ENCODE measurements at places on chromosomes 3 and 15.

DNA sequence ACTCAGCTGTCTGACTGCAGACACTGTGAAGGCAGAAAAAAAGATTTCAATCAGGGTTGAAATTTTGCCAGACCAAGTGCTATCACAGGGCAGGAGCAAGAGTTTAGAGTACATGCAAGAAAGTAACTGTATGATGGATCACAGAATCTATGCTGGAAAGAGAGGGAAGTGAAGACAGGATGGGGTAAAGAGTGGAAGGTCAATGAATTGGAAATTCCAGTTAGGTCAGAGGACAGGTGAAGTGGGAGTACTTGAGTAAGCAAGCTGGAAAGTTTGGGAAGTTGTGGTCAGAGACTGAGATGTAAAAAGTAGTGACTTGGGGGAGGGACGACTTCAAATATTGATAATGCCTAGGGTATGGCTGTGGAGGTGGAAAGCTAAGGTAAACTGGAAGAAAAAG is 7.2 kb downstream of the SPG11 start:
- no peak for DNase-seq

DNA sequence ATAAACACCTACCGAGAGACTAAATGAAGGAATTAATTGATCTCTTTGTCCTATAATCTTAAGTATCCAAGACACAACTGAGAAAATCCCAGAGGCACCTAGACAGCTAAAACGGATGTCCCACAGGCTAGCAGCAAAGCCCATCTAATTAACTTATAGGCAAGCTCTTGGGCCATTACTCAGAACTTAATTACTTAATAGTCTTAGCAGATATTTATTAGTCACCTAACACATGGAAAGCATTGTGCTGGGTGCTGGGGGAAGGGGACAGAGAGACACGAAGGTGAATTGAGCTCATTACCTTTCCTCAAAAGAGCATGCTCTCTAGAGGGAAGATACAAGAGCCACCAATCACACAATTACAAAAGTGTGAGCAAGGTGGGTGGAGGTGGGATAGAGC is 189.8 kb upstream of the PROK2 start:
- DNase-seq = no peak

DNA sequence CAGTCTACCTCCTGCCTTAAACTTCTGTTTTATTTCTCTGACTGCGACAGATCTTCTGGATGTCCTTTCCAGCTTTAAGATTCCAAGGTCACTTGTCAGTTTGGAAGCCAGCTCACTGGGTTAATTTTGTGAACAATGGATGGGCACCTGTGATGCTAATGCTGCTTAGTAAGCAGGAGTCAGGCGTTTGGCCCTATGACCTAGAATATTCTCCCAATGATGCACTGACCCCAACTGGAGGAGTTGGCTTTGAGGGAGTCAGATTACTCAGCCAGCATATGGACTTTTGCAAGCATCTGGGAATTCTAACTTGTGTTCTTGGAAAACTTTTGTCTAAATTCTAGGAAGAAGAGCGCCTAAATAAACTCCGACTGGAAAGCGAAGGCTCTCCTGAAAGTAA is 28.1 kb downstream of the HACD3 start:
- DNase-seq = no peak

DNA sequence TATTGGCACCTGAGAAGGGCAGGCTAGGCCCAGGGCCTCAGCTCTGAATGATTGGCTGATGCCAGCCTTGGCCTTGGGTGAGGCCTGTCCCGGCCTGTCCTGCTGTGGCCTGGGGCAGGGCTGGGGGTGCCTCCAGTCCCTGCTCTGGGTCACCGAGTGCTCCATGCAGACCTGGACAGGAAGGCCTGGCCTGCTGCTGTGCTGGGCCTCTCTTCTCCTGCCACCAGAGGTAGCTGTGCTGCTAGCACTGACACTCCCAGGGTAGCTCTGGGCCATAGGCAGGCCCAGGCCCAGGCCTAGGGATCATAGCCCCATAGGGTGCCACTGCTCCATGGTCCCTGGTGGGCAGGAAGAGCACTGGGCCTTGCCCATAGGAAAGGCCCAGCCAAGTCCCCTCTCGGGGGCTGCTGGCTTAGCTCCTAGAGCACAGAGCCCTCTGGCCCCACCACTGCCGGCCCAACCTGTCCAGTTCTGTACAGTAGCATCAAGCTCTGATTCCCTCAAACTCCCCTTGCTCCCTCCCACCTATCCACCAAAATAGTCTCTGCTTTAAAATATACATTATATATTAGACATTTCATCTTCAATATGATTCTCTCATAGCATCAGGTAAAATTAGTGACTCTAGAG is 18.2 kb downstream of the ABTB1 start:
- DNase-seq = no peak

DNA sequence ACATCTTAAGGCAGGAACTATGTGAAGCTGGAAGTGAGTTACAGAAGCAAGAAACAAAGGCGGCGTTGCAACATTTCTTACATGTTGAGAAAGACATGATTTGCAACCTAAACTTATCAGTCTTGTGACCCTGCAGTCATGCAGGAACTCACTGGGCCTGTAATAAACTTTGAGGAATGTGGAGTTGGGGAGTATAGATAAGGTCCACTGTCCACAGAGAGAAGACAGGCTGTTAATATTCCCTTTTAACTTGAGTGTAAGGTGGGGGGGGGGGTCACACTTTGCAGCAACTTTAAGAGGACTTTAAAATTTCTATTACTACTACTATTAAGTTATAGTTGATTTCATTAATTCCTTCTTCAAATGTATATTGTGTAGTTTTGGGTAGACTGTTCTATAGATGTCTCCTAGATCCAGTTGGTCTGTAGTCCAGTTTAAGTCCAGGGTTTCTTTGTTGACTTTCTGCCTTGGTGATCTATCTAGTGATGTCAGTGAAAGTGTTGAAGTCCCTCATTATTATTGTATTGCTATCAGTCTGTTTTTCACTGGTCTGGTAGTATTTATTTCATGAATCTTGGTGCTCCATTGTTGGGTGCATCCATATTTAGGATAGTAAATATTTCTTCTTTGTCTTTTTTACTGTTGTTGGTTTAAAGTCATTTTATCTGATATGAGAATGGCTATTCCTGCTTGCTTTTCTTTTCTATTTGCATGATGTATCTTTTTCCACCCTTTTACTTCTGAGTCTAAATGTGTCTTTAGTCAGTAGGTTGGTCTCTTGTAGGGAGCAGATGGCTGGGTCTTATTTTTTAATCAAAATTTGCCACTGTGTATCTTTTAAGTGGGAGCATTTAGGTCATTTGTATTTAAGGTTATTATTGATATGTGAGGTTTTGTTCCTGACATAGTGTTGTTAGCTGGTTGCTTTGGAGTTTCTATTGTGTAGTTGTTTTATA is 15.6 kb upstream of the FAM98B start:
- DNase-seq = no peak

DNA sequence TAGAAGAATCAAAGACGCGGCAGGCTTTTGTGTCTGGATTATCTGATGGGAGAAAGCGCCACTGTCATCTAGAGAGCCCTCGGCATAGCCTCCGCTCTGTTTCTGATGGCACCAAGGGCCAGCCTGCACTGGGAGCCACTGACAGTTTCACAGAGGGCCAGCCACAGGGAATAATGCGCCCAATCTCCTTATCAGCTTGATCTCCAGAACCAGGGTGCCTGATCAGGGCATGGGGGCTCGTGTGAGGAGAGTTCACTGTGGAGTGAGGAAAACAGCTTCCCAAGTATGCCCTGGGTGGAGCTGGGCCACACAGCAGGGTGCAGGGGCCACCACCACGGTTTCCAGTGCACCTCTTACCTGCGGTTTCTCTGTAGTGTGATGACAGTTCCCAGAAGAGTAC is 29.8 kb upstream of the CLK3 start:
- no peak for DNase-seq

GRCh38 chr3:58231666-58232065 is 5.9 kb upstream of the ABHD6 start:
- no peak for DNase-seq

DNA sequence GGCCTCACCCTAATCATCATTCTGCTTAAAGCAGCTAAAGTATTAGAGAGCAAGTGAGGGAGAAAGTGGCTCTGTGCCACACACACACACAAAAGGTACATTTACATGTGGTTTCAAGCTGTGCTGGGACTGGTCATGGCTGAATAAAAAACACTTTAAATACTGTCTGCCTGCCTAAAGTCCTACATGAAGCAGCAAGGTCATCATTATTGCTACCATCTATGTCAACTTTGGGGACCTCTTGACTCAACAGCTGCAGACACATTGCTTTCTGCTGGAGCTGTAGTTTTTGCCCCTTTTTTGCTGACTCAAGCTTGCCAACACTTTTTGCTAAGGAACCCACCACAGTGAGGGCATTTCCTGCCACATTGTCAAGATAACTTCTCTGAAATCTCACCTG is 1237.9 kb downstream of the ROBO2 start:
- peak; percentile 20 for DNase-seq

- no peak for DNase-seq
These were observed 244.5 kb downstream of the RBMS3 start for GRCh38 chr3:29525254-29525881.

- DNase-seq = no peak
These were observed 629.6 kb downstream of the PYDC2 start for GRCh38 chr3:192090586-192090985.

- DNase-seq = no peak
These were observed 4.5 kb upstream of the RPL24 start for GRCh38 chr3:101690972-101691371.

- DNase-seq = no peak
These were observed 174.0 kb upstream of the PRICKLE2 start for GRCh38 chr3:64399205-64399800.

DNA sequence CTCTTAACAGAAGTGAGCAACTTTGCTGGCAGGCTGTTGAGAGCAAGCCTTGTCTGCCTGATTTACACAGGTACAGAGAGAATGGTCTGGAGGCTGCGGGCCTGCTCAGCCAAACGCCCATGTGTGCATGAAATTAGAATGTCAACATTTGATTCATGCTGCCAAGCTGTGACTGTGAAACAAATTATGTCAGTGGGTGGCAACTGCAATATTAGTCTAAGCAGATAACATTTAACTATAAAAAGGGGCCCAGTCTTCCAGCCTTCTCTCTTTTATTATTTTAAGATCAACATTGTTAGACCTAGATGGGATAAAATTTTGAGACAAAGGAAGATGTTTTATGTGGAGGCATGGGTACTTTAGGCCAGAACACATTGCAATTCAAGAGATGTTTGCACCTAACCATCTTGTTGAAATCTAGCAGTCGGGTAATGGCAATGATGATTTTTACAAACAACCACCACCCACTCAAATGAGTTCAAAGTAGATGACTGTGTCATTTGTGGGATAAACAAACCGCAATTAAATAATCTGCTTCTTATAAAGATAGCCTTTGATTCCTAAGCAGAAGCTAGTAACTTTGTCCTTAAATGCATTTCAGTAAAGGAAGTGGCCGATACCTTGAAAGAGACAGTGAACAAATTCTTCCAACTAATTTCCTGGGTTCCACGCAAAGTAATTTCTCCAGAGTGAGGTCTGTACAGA is 70.2 kb downstream of the FOXB1 start:
- no peak for DNase-seq

DNA sequence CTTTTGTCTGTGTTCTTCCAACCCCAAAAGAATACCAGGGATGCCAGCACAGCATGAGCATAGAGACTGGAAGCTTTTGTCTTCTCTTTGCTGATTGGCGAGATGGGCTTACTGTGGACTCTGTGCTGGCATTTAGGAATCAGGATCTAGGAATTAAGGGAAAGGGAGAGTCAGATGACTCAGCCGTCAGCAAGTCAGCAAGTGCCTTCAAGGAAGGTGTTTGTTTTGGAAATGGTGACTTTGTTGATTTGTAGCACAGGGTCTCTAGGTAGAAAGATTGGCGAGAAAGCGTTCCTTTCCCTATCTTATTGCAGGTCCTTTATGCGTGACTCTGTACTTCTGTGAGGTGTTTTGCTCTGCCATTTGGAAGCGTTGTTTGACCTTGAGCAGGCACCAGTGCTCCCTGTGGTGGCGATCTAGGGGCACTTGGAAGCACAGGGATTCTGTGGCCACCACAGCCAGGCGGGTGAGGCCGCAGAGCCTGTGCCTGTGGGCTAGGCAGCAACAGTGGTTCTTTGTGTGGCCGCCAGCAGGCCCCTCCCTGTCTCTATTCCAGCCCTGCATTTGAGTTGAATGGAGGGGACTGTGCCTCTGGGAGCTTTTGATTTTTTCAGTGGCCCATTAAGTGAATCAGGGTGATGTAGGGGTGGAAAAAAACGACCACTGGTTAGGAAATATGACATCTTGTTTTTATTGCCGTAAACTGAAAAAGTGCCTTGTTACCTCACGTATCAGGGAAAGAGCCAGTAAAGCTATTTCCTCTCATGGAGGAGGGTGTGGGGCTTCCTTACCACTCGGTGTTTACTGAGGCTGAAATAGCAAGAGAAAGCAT is 19.0 kb downstream of the FAN1 start:
- no peak for DNase-seq

GRCh38 chr15:66993874-66994696 is 71.3 kb upstream of the SMAD3 start:
- no peak for DNase-seq

- no peak for DNase-seq
These were observed 196.8 kb upstream of the LPP start for GRCh38 chr3:187957165-187957581.

GRCh38 chr15:84764585-84764984 is 16.2 kb downstream of the ZNF592 start:
- DNase-seq = no peak

- DNase-seq = no peak
These were observed 31.9 kb downstream of the EHD4 start for GRCh38 chr15:41940441-41940857.

- no peak for DNase-seq
These were observed 131.3 kb upstream of the LRTM1 start for GRCh38 chr3:55059027-55059629.

- DNase-seq = no peak
These were observed 75.6 kb downstream of the TRAK1 start for GRCh38 chr3:42166662-42167300.

GRCh38 chr15:25391971-25392721 is 46.7 kb downstream of the UBE3A start:
- no peak for DNase-seq

DNA sequence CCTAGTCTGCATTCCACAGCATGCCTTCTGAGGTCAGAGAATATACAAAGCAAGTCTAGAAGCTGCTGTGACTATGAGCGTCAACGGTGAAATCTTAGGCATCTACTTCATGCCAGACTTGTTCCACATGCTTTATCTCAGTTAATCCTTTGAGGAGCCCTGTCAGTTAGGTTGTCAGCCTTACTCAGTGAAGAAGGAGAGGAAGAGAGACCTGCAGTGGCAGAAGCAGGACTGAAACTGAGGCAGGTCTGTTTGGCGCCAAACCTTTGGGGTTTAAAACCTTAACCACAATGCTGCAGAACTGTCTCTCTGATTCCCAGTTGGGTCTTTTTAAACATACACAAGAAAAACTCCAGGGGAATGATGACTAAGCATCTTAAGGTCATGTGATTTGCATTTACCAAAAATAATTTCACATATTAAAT is 139.0 kb upstream of the LIPC start:
- DNase-seq = no peak

- no peak for DNase-seq
These were observed 18.0 kb downstream of the ETV5 start for GRCh38 chr3:186090901-186091300.

DNA sequence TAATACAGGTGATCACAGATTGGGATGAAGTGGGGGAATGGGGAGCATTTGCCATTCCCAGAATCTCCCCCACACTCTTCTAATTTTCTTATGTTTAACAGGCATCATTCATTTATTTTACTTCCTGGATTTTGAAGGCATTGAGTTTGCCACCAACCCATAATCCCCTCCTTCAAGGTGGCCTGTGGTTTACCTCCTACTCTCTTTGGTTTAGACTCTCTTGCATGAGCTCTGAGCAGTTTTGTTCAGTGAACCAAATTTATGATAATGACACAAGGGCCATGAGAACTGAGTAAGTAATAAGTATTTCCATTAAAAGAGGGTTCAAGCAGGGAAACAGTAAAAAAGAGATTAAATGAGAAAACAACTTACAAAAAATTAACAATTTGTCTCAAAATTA is 703.1 kb upstream of the CFAP20DC start:
- no peak for DNase-seq

Measured in NCI-H187 treated with DMSO at 0.1 percent for 48 hours (cell line).